ENCODE measurements at places on chromosomes 11 and 22.

- DNase-seq: peak; percentile 68
Observed at GRCh38 chr11:102118937-102119336, 8.7 kb downstream of the YAP1 start.

GRCh38 chr11:96012086-96012824 is 88.3 kb upstream of the MTMR2 start:
- DNase-seq: peak; percentile 7

- DNase-seq: no peak
Observed at GRCh38 chr22:35258191-35258988, 1.1 kb downstream of the HMGXB4 start.

- DNase-seq: no peak
Observed at GRCh38 chr22:22955276-22955798, 67.7 kb downstream of the IGLL5 start.

DNA sequence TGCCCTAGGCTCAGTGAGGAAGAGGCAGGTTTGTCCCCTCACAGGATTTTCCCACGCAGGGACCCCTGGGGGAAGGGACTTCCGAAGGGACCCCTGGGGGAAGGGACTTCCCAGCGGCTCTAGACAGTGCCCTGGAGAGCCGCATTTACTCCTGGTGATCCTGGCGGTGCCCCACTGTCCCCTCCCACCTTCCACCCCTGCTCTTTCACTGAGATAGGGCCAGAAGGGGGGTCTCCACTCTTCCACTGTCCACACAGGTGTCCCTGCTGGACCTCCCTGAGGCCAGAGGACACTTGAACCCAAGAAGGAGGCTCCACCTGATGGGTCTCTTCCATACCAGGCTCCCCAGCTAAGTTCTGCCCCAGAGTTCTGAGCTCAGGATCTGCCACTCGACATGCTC is 1333.9 kb downstream of the BRD1 start:
- no peak for DNase-seq

DNA sequence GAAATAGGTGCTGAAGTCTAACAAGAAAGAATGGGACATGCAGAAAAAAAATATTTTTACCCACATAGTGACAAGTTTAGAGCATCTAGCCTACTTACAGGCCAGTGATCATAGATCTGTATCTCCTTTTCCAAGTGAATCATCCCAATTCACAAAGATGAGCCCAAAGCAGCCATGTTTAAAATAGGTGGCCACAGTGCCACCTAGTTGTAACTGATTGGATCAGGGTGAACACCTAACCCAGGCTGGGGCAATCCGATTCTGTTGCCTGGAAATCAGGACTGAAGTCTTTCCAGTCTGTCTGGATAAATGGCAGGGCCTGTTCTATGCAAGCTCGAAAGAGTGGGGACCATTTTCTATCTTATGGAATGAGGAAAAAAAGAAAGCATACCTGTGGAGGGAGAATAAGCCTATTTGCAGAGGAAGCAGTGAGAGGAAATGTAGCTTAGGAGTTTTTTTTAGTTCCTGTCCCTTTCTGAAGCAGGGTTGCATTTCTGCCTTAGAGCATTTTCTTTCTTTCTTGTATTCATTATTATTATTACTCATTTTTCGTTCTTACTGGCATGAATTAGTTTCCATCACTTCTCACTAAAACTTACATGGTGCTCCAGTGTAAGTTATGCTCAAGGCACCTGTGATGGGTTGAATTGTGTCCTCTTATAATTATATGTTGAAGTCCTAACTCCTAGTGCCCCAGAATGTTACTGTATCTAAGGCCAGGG is 113.2 kb upstream of the RAG2 start:
- DNase-seq: no peak

DNA sequence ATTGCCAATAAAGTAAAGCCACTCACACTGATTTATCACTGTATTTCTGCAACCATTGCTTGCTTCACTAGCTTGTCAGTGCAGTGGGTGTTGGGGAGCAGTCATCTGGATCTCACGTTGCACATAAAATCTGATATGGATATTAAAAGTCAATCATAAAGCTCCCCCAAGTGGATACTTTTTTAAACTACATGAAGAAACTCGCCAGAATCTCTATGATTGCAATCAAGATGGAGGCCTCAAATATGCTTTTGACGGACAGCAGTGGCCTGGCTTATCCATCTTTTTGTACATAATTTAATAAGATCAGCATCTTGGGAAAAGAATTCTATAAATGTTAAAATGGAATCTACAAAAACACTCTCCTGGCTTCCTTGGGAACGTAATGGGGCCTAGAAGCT is 137.7 kb downstream of the WT1 start:
- peak; percentile 2 for DNase-seq

- no peak for DNase-seq
Observed at GRCh38 chr11:33134276-33134675, 27.0 kb downstream of the CSTF3 start.

DNA sequence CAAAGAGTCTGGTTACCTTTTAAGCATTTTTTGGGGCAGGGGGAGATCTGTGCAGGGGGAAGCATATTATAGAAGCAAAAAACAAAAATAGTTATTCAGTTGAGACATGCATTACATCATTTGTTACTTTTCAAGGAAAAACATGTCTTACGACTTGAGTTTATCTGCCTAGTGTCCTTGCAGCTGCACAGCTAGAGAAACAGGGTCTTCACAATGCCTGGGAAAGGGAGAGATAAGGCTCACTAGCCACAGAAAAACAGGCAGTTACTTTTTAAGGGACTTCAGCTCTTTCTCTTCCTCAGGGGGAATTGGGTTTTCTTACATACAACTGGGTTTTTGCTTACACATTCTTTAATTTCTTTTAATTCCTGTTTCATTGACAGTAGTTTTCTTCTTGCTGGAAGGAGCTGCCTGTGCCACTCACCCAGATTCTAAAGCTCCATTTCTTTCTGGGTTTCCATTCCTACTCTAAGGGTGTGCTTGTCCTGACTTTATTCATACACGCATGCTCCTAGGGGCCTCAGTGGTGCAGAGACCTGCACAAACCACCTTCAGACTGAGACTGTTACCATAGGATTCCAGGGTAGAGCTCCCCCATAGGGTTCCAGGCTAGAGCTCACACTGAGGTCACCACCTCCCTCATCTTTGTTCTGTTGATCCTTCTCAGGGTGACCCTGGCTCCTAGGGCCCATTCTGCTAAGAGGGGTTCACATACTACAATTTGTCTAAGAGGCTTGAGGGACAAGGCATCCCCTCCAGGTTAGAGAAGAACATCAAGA is 14.7 kb upstream of the UBQLNL start:
- DNase-seq: no peak

DNA sequence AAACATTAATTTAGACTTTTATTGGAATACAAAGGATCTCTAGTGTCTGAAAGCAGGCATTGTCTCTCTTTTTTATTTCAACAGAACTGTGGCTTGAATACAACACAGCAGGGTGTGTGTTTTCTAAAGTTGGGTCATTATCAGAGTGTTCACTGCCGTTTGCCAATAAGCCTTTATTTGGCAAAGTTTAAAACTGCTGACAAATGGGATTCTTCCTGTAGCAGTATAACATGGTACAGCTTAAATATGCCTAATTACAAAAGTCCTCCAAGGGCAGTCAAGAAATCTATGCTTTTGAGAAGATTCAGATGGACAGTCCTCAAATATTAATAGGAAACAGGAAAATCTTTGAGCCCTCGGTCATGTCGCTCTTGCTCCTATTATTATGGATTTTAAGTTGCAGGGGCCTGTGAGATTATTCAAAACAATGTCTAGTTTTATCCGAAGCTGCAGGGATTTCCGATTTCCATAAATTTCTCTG is 199.9 kb downstream of the MAML2 start:
- no peak for DNase-seq
